ENCODE measurements at places on chromosomes 1 and 21.
A peak's percentile ranks its signal among the peaks of the same experiment; 100 is the strongest.

DNA sequence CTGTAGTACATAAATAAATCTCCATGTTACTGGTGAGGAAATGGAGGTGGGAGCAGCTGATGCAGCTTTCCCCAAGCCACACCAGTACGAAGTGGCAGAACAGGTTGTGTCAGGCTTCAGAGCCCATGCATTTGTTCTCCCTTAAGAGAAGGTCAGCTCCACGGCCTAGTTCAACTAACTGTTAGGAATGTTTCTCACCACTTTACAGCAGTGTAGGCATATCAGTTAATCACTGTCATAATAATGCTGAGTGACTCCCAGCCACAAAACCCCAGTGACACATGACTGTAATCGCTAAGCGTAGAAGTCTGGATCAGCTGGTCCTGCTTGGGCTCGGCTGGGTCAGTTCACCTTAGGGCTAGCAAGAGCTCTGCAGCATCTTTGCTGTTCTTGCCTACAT is 90.4 kb downstream of the VPS26C start:
- no peak for DNase-seq

DNA sequence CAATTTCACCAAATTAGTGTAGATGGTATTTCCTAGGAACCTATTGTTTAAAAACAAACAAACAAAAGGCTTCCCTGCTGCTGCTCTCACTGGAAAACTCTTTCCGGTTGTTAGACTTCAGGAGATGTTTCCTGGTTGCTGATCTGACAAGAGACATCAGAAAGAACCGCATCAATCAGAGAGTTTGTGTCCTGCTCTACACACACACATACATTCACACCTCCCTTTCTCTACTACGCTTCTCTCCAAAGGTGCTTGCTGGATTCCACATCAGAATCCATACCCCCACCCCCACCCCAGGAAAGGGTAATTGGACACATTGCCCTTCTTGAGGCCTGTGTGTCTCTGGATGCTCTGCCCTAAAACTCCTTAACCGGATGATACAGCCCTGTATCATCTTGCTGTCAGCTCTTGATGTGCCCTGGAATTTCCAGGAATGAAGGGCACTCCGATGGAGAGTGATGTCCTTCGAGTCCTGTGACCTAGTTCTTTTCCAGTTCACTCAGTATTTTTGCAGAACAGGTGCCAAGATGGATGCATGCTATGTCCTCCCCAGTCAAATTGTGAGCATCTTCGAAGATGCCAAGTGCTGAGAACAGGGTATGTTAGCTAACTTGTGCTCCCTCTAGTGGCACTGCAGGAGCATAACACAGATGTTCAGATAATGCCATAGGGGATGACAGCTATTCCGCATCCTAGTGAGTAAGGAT is 113.7 kb upstream of the SLC35F3 start:
- peak; percentile 47 for DNase-seq

DNA sequence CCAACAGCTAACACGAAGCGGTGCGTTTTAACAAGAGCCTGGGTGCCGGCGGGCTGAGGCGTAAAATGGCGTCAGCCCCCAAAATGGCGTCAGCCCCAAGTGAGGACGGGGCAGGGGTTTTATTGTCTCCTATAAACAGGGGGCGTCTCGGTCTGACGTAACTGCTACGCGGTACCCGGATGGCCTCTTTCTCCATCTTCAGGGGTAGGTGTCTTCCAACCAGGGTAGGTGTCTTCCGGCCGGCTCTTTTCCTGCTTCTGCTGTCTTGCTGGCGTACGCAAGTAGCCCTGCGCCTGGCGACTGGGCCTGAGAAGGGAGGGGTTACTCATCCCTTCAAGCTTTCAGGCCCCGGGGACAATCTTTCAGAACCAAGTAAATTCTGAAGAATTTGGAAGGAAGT is 45.3 kb downstream of the LGR6 start:
- no peak for DNase-seq

DNA sequence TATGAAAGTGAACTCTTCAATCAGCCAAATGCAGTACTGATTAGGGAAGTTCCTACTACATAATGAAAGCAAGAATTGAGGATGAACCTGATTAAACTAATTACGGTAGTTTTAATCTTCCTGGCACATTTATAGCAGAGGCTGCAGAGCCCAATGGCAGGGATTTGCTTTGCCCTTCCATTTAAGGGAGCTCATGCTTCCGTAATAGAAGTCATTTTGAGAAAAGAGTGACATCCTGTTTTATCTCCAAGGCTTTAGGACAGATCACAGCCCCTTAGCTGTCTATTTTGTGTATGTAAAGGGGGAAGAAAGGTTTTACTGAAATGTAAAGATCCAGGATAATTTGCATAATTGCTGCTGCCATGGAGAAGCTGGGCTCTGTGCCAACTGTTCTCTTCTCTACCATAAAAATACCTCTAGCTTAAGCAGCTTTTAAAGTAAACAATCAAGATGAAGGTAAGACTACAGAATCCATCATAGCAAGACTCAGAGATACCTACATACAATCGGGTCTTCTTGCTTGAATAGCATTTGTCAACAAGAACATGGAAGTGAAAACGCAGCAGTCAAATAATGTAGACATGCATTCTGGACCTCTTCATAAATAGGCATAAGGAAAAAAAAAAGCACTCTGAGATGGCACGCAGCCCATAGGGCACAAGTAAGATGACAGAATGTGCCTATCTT is 62.5 kb downstream of the ASH1L start:
- no peak for DNase-seq

- DNase-seq, result no peak
These were observed 97.0 kb downstream of the PLD5 start for GRCh38 chr1:242427519-242427918.

- no peak for DNase-seq
These were observed 2.9 kb downstream of the SDCCAG8 start for GRCh38 chr1:243258731-243259130.

GRCh38 chr21:27511233-27511632 is 544.3 kb upstream of the ADAMTS5 start:
- DNase-seq, result no peak

GRCh38 chr1:59453297-59453968 is 156.5 kb downstream of the FGGY start:
- DNase-seq, result no peak

DNA sequence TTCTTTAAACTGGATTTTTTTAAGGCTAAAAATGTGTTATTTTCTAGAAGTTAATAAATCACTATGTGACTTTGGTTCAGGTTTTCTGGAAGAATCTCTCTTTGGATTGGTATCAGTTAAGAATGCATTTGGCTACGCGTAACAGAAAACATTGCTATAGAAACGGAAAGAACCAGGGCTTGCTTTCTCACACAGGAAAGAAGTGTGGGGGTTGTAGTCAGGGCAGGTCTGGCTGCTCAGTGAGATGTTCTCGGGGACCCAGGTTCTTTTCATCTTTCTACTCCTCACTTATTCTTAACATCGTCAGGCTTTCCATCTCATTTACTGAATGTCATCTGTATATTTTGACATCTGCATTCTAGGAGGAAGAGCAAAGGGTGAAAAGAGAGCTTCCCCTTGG is 191.4 kb downstream of the ZBTB18 start:
- DNase-seq, result no peak

DNA sequence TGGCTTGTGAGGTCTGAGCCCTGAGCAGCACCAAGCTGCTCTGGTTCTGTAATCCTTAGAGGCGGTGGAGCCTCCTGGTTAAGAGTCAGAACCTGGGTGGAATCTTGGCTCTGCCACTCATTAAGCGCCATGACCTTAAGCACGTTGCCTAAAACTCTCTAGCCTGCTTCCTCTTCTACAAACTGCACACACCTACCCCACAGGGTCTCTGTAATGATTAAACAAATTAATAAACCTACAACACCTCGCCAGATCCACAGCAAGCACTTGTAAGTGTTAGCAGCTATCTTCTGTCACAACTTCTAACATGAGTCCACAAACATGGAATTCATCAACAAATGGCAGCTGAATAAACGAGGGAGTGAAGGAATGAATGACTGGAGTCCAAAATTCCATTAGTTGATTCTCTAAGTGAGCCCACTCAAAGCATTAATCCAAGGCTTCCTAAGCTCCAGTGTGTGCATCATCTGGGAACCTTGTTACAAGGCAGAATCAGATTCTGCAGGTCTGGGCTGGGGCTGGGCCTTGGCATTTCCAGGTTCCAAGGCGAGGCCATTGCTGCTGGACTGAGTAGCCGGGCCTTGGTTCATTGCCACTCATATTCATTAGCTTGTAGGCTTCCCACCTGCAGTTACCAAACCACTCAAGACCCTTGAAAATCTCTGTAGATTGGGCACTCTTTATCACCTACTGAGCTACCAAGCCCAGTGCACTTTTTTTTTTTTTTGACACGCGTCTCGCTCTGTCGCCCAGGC is 168.6 kb downstream of the HIVEP3 start:
- DNase-seq, result no peak

- DNase-seq, result no peak
These were observed 33.4 kb downstream of the CENPF start for GRCh38 chr1:214636436-214636835.

DNA sequence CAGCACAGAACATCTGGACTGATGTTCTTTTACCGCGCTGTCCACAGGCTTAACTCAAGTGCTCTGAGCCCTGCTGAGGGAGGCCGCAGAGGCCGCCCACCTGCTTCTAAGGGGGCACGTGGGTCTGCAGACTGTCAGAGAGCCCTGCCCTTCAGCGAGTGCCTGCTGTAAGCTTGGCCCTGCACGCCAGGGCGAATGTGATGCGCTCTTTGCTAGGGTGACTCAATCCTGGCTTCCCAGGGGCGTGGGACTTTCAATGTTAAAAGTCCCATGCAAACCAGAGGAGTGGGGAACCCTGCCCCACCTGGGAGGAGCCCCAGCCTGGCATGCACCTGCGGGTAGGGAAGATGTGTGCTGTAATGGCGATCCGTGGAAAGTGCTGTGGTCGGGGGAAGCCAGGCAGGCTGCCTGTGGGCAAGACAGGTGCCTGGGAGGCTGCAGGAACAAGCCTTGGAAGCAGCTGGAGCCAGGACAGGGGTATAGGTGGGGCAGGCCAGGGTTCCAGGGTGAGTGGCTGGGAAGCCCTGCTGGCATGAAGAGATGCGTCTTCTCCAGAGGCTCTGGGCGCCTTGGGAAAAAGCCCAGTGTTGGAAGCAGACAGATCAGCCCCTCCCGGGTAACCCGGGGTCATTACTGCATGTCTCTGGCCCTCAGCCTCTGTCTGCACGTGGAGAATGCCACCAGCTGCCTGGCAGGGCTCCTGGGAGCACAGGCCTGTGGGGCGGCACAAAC is 594 bp upstream of the PANK4 start:
- peak; percentile 80 for DNase-seq
